CD4-positive, alpha-beta T cell treated with Interferon alpha-2 for 1 hour (primary cell): ENCODE measurements at places on chromosomes 3 and 15.

DNA sequence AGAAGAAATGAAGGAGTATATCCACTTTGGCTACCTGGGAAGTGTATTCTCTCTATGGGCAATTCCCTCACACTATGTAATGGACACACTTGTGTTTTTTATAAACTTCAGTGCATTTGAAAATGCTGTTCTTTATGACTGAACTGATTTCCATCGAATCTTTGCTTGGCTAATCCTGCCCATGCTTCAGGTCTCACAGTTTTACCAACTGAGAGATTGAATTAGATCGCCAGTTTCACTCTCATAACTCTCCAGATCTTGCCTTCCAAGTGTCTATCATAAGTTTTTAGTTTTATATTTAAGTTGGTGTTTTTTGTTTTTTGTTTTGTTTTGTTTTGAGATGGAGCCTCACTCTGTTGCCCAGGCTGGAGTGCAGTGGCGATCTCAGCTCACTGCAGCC is 73.5 kb upstream of the MBNL1 start:
- no peak for DNase-seq

DNA sequence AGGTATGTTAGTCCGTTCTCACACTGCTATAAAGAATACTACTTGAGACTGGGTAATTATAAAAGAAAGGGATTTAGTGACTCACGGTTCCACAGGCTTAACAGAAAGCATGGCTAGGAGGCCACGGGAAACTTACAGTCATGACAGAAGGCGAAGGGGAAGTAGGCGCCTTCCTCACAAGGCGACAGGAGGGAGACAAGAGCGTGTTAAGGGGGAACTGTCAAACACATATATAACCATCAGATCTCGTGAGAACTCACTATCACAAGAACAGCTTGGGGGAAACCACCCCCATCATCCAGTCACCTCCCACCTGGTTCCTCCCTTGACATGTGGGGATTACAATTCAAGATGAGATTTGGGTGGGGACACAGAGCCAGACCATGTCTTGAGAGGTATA is 30.4 kb downstream of the SPRED1 start:
- no peak for DNase-seq

DNA sequence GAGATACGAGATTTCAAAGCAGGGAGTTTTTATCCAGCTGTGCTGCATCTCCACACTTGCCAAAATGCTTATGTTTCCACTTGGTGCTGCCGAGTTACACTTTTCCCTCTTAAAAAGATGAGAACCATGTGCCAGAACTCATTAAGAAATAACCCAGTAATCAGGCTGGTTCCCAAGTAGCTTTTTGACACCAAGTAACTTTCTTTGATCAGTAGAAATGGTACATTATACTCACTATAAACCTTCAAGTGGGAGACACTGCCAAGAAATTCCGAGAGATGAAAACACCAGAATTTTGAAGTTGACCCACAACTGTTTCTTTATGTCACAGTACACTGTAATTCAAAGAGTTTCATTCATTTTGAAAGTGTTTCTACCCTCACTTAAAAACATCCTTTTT is 164.6 kb upstream of the CCDC54 start:
- no peak for DNase-seq

- no peak for DNase-seq
Measured at GRCh38 chr3:187080799-187081450, 58.4 kb downstream of the RPL39L start.

- DNase-seq = no peak
Measured at GRCh38 chr3:73637042-73637441, 12.3 kb upstream of the PDZRN3 start.

DNA sequence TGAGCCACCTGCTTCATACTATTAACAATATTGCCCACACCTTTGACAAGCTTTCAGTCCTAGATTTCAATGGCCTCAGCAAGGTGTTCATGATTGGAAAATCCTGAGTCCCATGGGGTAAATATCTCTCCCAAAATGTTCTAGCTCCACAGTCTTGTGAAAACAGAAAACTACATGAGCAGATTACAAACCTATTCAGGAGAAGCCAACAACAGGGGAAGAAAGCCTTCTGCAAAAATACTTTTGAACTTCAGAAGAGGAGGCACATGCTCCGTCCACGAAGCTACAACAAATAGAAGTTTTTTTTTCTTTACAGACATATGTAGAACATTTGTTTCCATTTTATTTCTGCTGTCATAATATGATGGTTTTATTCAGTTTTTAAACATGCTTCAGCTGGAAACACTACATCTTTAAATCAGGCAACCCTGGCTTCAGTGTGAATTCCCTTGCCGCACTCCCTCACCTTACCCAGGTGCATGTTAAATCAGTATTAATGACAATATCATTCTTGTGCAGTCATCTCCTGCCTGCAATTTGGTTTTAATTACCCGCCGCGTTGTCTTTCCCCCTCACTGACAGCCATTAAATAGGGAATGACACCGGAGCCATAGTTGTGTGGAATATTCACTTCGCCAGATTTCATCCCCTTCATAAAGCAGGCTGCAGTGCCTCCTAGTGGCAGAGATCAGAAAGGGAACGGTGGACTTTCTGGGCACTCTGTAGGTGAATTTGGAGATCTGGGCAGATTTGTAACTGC is 725.5 kb upstream of the ARRDC4 start:
- DNase-seq = no peak

DNA sequence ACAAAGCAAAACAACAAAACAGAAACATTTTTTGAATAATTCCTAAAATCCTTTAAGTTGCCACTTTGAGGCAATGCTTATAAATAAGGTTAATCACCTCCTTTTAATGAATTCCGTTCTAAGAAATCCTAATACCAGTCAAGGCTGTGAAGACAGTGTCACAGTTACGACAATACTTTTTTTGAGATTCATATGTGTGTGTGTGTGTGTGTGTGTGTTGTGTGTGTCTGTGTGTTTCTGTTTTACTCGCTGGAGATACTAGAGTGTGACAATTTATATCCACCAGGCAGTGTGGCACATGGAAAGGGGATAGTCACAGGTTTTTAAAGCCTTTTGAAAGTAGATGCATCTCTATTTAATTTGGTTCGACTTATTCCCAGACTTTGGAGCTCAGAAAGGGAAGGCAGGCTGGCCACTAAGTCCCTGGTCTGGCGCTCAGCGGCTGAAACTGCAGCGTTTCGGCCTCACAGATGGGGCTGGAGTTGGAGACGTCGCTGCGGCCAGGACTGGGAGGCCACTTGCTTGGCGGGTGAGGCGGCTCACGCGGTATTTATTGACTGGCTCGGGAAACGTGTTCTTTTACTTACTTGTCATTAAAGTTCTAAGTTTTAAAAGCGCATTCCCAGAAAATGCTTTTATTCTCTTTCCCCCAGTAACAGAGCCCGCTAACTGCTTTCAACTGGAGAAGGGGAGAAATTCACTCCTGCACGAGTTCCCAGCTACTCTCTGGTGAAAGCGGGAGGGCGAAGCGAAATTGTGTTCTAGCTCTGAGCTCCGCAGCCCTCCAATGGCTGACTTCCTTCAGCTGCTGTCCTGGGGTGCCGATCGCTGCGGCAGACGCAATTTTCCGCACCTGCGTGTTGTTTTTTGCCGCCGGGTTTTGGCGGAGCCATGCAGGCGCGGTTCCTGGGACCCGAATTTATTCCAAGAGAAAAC is 13.7 kb downstream of the ZIC1 start:
- DNase-seq = no peak

GRCh38 chr3:142952272-142953193 is 10.9 kb downstream of the PAQR9 start:
- DNase-seq = no peak

- DNase-seq = peak; percentile 83
Measured at GRCh38 chr15:52466134-52466701, 62.5 kb downstream of the MYO5A start.

GRCh38 chr3:78665776-78666469 is 1101.9 kb downstream of the ROBO1 start:
- no peak for DNase-seq

DNA sequence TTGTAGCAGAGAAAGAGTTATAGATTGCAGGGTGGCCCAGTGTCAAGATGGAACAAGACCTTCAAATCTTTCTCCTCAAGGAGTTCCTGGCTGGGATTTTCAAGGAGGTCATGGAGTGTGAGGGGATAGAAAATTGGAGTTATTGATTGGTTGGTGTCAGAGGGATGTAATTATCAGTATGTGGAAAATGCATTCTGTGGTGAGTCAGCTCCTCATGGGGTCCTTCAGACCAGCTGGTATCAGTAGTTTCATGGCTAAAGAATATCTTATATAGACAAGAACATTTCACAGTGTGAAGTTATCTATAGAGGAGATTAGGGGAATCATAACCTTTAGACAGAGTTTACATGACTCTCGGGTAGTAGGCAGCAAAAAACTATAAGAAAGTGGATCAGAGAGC is 1114.0 kb upstream of the GBE1 start:
- DNase-seq = no peak

GRCh38 chr3:14142567-14143270 is 17.9 kb downstream of the TMEM43 start:
- peak; percentile 80 for DNase-seq

DNA sequence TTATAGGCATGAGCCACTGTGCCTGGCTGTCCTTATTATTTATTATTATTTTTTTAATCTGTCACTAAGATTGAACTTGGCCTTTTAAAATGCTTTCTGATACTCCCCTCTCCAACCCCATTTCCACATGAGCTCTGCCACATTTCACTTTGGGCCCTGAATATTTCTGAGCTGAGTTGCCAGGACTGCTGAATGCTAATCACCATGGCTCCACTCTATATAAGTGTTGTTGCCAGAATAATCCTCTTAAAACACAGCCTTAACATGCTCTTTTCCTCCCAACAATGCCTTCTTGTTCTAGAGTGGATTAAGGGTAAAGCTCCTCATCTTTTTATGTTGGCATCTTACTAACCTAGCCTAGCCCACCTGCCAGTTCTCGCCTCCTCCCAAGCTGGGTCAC is 124.4 kb downstream of the PDZRN3 start:
- no peak for DNase-seq

DNA sequence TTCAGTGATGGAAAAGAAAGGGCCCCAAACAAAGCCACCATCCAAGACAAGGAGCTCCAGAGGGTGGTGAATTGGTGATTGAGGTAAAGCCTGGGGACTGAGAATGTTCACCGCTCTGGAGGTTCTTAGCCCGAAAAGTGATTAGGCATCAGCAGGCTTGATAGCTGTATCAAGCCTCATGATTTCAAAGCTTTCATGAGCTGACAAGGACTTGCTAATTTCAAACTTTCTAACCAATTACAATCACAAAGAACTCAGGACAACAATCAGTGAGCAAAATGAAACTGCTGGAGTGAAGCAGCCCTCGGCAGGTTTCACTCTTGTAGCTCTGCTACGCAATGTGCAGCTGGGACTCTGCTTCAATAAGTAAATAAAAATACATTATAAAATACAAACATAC is 391.3 kb downstream of the TIGIT start:
- no peak for DNase-seq

- peak; percentile 25 for DNase-seq
Measured at GRCh38 chr3:9649791-9650521, 651 bp downstream of the MTMR14 start.

DNA sequence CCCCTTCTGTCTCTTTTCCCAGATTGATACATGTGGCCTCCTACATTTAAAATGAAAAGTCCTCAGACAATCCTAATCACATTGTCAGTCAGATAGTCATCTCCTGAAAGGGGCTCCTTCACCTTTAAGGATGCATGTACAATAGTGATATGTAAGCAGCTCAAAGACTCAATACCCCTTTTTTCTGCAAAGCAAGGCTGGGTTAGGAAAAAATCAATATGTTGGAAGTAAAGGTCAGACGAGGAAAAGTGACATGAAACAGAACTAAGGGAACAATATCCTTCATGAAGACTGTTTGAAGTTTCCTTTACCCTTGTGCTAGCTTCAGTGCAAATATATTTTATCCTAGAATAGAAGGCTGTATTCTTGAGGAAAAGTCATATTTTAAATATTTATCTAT is 539.3 kb downstream of the NR2F2 start:
- no peak for DNase-seq

- DNase-seq = peak; percentile 21
Measured at GRCh38 chr3:138371070-138371965, 22.9 kb downstream of the MRAS start.

DNA sequence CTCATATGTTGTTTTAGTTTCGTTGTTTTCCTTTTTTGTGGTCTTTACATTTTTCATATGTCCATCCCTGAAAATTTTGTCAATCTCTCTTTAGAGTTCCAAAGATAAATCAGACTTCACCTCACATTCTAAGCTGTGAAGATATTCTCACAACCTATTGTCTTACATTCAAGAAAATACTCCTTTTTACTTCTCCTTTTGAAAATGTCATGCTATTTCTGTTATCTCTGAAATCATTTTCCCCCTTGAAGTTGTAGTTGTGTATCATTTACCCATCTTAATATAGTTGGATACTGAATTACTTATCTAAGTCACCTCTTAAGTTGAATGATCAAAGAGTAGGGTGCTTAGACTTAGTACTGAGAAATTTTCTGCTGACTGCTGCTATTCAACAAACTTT is 74.3 kb downstream of the DCUN1D1 start:
- DNase-seq = no peak

DNA sequence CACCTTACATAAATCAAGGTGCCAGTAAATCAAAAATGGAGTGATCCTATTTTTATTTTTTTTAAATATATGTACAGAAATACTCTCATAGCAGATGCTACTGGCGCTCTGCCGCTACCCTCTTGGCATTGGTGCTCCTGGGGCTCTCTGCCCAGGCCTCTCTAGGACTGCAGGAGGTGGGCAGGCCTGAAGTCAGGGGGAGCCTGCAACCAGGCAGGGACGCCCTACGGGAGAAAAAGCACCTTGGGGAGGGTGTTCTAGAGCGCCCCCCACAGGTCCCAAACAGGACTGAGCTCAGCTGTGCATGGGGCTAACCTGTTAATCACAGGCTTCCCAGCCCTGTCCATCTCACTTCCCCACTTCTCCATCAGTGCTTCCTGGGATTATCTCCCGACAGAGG is 192.5 kb downstream of the SHQ1 start:
- no peak for DNase-seq

GRCh38 chr3:42119561-42120355 is 28.6 kb downstream of the TRAK1 start:
- DNase-seq = no peak

DNA sequence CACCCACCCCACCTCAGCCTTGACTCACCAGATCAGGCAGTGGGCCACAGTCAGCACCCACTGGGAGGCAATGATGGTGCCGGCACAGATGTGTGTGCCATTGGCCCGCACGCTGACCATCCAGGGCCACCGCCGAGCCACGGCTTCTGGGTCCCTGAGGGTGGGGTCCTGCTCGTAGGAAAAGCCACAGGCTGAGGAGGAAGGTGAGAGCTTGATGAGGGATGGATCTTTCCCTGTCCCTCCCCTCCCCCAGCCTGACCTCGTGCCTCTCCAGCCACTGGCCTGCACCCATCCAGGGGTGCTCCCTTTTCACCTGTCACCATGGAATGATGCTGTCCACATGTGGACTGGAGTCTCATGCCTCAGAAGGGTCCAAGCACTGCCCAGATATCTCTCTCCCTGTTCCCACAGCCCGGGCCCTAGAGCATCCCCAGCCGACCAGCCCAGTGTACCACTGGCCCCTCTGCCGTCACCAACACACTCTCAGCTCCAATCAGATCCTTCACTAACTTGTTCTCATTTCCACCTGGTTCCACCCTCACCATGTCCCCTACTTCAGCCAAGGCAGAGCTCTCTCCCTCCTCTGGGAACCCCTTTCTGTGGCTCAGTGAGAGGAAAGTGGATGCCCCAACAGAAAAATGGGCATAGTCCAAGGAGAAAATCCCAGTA is 2.0 kb downstream of the PRSS50 start:
- no peak for DNase-seq

GRCh38 chr3:124768812-124769211 is 38.6 kb downstream of the UMPS start:
- no peak for DNase-seq
